Fibroblast of upper back skin (primary cell): ENCODE measurements at places on chromosomes 11 and 22.
A peak's percentile ranks its signal among the peaks of the same experiment; 100 is the strongest.

- peak; percentile 68 for DNase-seq
These were observed 288.8 kb downstream of the CASP12 start for GRCh38 chr11:104609311-104610085.

GRCh38 chr11:3043315-3043871 is 13.8 kb downstream of the CARS1 start:
- DNase-seq: no peak

- peak; percentile 84 for DNase-seq
These were observed 67.7 kb downstream of the BCL2L13 start for GRCh38 chr22:17705951-17706900.

DNA sequence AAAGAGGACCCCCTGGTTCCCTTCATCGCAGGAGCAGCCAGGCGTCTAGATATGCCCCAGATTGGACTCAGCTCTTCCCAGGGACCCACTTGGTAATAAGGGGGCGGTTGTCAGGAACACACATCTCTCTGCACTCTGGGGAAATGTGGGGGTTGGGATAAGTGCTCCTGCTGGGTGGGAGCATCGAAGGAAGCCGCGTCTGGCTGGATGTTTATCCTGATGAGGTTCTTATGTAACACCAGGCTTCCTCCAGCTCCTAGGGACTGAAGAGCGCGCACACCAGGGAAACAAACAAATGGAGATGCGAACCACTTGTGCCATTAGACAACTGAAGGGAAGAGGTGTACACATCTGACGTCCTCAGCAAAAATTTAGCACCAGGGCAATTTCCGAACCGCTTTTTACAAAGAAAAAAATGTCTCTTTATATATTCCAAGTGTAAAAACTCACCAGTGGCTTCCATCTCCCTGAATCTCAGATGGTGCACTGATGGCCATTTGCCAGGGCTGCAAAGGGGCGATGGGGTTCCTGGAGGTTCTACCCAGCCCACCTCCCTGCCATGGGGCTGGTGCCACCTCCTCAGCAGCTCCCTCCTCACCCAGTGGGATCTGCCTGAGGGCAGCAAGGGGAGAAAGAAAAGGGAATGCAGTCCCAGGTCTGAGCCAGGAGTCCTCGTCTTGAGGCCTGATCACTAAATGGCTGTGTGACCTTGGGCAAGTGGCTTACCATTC is 89.4 kb downstream of the PKNOX2 start:
- no peak for DNase-seq

- peak; percentile 21 for DNase-seq
These were observed 22.7 kb downstream of the KCNJ4 start for GRCh38 chr22:38432264-38432663.
